ENCODE measurements at places on chromosomes 2 and 18.

DNA sequence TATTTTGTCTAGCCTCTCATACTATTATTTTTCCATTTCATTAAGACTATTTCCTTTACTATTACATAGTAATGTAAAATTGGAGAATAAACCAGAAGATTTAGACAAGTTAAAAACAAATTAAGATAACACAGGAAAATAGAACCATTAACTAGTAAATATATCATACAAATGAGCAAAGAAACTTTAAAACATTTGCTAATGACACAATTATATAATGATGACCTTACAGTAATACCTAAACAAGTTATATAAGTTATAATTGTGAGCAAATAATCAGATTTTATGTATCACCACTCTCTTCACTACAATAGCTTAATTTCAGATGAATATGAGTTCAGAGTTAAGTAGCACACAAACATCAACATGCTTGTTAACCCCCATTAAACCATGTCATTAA is 72.6 kb upstream of the GRB14 start:
- DNase-seq, result no peak

- no peak for DNase-seq
Observed at GRCh38 chr2:230680463-230681170, 32.0 kb upstream of the CAB39 start.

GRCh38 chr2:237435844-237436587 is 22.1 kb upstream of the COL6A3 start:
- peak; percentile 90 for DNase-seq

DNA sequence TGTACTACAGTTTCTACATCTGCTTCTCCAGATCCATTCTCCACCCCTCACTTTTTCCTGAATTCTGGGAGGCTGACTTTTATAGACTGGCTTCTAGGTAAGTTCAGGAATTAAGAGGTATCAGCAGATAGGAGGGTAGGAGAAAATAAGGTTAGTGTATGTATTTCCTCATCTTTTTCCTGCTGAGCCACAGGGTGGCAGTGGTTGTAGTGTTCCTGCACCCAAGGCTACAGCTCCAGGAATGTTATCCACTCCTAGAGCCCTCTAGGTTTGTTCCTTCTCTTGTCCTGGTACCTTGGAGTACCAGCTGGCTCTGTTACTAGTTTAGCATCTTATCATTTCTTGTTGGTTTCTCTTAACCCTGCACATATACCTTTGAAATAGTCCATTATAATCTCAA is 40.7 kb upstream of the C2orf66 start:
- DNase-seq, result peak; percentile 42

DNA sequence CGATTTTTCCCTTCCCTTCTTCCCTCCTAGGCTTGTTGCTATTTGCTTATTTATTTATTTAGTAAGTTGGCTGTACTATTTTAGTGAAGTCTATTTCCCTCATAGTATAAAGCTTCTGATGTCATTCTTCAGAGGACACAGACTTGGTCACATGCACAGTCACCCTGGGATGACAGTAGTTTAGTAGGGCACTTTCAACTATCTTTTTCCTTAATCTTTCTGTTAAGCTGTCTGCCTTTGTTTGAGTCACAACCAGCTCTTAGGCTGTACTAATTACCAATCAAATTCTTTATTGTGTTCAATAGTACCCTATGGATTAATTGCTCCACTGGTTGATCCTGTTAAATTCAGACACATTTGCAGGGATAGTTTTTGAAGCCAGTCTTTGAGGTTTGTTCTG is 26.9 kb upstream of the RAB31 start:
- no peak for DNase-seq

- no peak for DNase-seq
Observed at GRCh38 chr2:198913394-198914152, 544.2 kb downstream of the SATB2 start.

DNA sequence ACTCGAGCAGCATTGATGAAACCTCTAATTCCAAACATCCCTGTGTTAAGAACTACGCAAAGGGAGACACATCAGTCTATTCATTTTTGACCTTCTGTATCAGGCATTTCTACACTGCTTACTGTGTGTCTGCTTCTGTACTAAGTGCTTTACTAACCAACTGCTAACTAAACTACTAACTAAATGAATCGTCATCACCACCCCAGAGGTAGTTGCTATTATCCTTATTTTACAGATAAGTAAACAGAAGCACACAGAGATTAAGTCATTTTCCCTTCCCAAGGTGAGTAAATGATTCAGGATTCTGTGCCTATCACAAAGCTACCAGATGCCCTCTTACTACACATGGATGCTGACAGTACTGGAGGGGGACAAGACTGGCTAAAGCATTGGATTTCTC is 284.1 kb downstream of the AGPS start:
- no peak for DNase-seq

- peak; percentile 17 for DNase-seq
Observed at GRCh38 chr2:198478361-198478760, 674.0 kb downstream of the PLCL1 start.

DNA sequence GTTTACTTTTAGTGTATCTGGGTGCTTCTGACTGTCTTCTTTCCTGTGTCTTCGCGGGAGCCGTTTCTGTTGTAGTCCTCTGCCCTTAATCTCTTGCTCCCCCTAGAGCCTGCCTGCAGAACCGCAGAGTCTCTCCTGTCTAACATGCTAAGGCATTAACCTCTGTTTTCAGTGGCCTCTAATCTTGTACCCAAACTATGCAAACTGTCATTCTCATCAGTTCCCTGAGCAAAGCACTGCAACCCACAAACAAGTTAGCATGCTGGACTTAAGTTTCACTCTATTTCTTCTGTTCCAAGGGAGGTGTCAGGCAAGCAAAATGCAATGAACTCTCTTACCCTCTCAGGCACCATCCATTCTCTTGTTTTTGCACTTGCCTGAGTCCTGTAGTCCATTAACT is 138.4 kb downstream of the OTX1 start:
- peak; percentile 47 for DNase-seq

GRCh38 chr18:28690836-28691495 is 514.0 kb upstream of the CDH2 start:
- DNase-seq, result no peak

GRCh38 chr18:67218556-67218955 is 298.0 kb downstream of the DSEL start:
- peak; percentile 3 for DNase-seq

All from AG10803 (cell line).